ENCODE measurements at places on chromosomes 12 and 14.

- DNase-seq = no peak
Observed at GRCh38 chr12:52514471-52515318, 5.5 kb downstream of the KRT5 start.

- DNase-seq = no peak
Observed at GRCh38 chr12:112419297-112420133, 768 bp downstream of the PTPN11 start.

GRCh38 chr12:33314223-33314622, 125.4 kb downstream of the SYT10 start:
- DNase-seq = no peak

DNA sequence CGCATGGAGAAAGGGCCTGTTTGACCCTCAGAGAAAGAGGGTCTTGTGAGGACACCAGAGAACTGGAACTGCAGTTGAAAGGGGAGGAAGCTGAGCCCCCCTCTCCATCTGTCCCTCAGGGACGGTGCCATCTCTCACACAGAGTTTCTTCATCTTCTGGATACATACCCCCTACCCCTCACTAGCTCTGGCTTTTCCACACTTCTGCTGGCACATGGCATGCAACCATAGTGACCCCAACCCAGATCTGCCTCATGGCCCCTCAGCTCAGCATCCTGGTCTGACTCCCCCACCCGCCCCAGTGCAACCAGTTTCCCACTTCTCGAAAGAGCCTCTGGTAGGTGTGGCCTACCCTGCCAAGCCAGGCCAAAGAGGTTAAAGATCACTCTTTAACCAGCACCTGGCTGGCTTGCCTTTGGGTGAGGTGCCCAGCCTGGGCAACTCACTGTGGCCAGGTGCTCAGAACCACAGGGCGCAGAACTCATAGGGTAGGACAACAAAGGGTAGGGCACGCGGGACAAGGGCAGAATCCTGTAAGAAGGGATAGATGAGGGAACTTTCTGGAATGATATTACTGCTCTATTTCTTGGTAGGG, 25.8 kb downstream of the GALNT16 start:
- DNase-seq = no peak

DNA sequence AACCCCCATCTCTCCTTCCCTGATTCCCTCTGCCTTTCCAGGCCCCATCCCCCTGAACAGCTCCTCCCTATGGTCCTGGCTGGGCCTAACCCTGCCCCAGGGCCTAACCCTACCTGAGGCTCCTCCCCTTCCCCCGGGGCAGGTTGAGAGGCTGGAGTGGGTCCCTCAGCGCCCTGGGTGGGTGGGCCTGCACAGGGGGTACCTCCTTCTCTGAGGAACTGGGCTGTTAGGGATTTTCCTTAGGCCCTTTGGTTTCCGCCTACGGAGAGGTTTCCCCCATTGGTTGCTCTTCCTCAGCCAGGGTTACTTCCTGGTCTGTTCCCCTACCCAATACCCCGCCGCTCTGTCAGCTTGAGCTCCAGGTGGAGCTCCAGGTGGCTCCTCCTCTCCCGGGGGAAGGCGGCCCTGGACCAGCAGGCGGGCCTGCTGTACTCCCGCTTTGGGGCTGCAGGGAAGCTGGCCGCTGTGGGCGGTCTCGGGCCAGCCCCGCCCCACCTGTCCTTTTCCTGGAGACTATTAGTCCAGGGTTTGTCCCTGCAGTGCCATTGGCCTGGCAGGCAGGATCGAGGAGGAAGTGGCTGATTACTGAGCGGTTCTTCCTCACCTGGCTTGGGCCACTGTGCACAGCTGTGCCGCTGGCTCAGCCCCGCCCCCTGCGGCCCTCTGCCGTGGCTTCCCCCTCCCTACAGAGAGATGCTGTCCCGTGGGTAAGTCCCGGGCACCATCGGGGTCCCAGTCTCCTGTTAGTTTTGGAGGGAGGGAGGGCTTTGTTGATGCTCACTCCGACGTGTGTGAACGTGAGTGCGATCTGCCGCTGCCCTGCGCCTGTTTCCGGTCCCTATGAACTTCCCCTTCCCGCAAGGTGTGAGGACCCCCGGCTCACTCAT, 2.5 kb downstream of the C12orf57 start:
- DNase-seq = peak; percentile 68

Data from CD4-positive, alpha-beta T cell treated with Interleukin-4 for 1 hour (primary cell).